Mammary epithelial cell (primary cell): ENCODE measurements at places on chromosomes 3 and 15. TPM values are rescaled to one million over a fixed set of nuclear protein-coding genes. Genes with fewer than 3 reads are reported as not detected.

CLRN1 gene
- total RNA-seq = not detected

C3orf20 gene
- total RNA-seq = 0.12 and 0.13 TPM in 2 replicates

EXD1 gene
- total RNA-seq = not detected

GOLGA8J gene
- not detected in 2 replicates for total RNA-seq

ZXDC gene
- 27.2 and 30.8 TPM in 2 replicates for total RNA-seq

EID1 gene
- 84.6 and 90.3 TPM in 2 replicates for total RNA-seq

XCR1 gene
- total RNA-seq = not detected

DNAH1 gene
- total RNA-seq = 4.0 TPM

KBTBD12 gene
- total RNA-seq = not detected

RHOV gene
- 0.19 and 0.87 TPM in 2 replicates for total RNA-seq

MEX3B gene
- total RNA-seq = 10.8 TPM

CRABP1 gene
- total RNA-seq = not detected in 2 replicates

IL17RE gene
- total RNA-seq = 2.8 and 10.6 TPM in 2 replicates

GCHFR gene
- total RNA-seq = 1.0 TPM

SERINC4 gene
- total RNA-seq = not detected in 2 replicates

GREM1 gene
- total RNA-seq = 1.8 TPM

P2RY1 gene
- not detected in 2 replicates for total RNA-seq

RPUSD2 gene
- 14.3 and 14.9 TPM in 2 replicates for total RNA-seq

ABI3BP gene
- total RNA-seq = 0.67 TPM

OR5K4 gene
- not detected in 2 replicates for total RNA-seq

TM4SF18 gene
- total RNA-seq = not detected

BNIP2 gene
- total RNA-seq = 107 TPM

ARPC4 gene
- total RNA-seq = 115 and 135 TPM in 2 replicates

ZNF660 gene
- 0.67 TPM for total RNA-seq

GNAI2 gene
- total RNA-seq = 176 TPM

MOBP gene
- not detected in 2 replicates for total RNA-seq

PRTG gene
- 0.11 and 0.71 TPM in 2 replicates for total RNA-seq

MRPS22 gene
- 46.3 TPM for total RNA-seq

NR2E3 gene
- 0.17 TPM for total RNA-seq

SCN5A gene
- total RNA-seq = not detected in 2 replicates

GXYLT2 gene
- 9.3 TPM for total RNA-seq

KBTBD13 gene
- not detected for total RNA-seq

SEMA5B gene
- total RNA-seq = 0.33 TPM

ATP10A gene
- 6.5 TPM for total RNA-seq

ZNF774 gene
- total RNA-seq = 5.7 TPM

TICRR gene
- total RNA-seq = 4.1 and 13.7 TPM in 2 replicates

MKRN2 gene
- 35.0 TPM for total RNA-seq

CCR8 gene
- not detected for total RNA-seq

PDE8A gene
- 19.3 TPM for total RNA-seq

NR1I2 gene
- not detected in 2 replicates for total RNA-seq

TGM5 gene
- total RNA-seq = not detected in 2 replicates

CCR3 gene
- total RNA-seq = 0.19 TPM in 1 of 2 replicates, not detected in the other

CSPG5 gene
- 0.50 TPM for total RNA-seq

TSEN2 gene
- total RNA-seq = 16.0 TPM

CMTM7 gene
- 57.4 and 62.1 TPM in 2 replicates for total RNA-seq
